ENCODE measurements at places on chromosomes 3 and 15.

GRCh38 chr3:126496894-126497850 is 20.4 kb downstream of the UROC1 start:
- DNase-seq = no peak

GRCh38 chr3:169145540-169146178 is 517.9 kb downstream of the MECOM start:
- DNase-seq = no peak

- DNase-seq = no peak
These were observed 192.7 kb downstream of the ZIC4 start for GRCh38 chr3:147213633-147214032.

DNA sequence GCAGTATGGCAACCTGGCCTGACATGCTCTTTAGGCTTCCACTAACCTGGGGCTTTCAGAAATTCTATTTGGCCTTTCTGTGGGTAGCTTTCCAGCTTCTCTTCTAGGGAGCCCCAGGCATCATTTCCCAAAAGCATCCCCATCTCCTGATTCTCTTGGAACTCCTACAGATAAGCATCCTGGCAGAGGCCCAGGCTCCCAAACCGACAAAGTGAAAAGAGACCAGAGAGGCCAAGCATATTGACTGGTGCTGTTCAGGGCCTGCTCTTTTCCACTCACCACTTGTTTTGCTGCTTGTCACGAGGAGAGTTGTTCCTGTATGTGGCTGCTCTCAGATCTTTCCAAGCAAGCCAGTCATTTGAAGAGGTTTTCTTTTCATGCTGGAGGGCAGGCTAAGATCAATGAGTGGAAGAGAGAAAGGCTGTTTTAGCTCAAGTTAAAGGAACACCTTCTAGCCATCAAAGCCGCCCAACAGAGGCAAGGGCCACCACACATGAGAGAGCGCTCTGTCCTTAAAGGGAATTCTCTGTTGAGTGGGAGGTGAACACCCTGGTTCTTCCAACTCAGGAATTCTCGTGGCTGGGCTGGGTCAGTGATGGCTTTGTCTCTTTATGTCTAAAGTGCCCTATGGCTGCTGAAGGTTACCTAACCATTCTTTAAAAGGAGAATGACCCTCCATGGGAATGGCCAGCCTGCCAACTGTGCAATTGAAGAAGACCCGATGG is 31.1 kb upstream of the NR2E3 start:
- DNase-seq = no peak

- DNase-seq = no peak
These were observed 1215.5 kb downstream of the ROBO2 start for GRCh38 chr3:78255403-78255802.

DNA sequence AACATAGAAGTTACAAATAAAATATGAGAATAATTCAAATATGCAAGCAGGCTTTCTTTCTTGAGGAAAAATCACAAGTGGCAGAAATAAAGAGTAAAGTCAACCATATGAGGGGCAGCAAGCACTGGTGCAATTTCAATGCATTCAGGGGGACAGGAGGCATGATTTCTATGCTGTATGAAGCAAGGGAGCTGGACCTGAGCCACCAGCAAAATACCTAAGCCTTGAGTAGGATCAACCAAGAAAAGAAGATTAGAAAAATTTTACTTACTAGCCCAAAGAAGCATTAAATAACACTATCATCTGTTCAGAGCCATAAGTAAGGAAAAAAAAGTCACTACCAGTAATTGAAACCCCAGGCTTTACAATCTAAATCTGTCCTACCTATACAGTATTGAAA is 6.3 kb downstream of the ADGRG7 start:
- no peak for DNase-seq

DNA sequence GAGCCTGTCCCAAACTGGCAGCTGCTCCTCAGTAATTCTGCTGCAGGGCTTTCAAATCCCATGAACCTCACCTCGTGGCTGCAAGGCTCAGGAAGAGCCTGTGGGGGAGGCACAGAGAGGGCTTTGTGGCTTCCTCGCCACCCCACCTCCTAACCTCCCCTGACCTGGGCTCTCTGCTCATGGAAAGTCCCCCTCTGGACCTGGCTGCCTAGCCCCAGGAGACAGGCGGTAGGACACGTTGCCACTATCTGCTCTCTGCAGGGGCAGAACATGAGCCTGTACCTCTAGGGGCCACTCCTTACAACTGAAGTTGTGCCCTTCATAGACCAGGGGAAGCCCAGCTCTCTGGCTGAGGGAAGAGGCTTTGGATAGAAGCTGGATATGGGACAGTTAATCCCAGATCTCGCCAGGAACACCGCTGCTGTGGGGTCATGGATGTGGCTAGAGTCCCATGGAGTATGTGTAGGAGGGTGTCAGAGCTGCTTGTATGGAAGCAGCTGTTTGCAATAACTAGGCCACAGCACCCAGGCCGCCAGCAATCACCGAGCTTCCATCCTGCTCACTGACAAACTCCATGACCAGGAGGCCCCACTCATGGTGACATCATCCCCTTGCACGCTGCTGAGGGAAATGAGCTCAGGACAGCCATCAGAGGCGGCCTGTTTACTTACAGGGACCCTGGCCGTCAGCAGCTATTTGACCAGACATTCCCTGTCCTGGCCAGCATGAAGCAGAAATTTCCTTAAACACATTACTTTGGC is 34.0 kb upstream of the CILP start:
- peak; percentile 77 for DNase-seq

DNA sequence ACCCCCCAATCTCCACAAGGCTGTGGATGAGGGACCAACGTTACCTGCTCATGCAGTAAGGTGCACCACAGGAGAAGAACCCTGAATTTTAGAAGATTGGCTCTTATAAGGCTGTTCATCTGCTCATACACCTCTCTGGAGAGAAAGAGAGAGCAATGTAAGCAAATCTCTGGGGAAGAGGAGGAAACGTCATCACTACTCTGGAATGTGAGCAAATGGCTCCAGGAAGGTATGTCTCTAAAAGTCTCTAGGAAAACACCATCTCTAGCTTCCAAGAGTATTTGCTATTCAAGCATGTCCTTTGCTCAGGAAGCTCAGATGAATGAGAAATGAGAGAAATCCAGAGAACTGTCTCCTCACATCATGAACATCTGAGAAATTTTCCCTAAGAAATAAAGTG is 235.4 kb downstream of the TBL1XR1 start:
- no peak for DNase-seq

DNA sequence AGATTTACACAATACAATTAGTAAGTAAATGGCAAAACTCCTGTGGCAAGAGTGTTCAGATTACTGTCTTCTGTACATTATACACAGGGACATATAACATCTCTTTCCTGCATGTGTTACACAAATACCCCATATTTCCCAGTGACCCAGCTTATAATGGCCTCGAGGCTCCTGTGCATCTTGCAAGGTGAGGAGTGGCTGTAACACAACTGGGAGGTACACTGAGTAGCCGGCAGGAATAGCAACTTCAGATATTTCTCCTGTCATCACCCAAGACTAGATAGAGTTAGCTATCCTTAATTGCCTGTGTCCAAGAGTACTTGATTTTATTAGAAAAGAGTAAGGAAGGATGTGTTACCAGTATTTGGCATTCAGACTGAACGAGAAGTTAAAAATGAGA is 5.6 kb downstream of the GMPS start:
- no peak for DNase-seq

GRCh38 chr15:93854088-93854487 is 377.3 kb upstream of the MCTP2 start:
- peak; percentile 59 for DNase-seq

- DNase-seq = no peak
These were observed 326.3 kb downstream of the UACA start for GRCh38 chr15:70437089-70437488.

DNA sequence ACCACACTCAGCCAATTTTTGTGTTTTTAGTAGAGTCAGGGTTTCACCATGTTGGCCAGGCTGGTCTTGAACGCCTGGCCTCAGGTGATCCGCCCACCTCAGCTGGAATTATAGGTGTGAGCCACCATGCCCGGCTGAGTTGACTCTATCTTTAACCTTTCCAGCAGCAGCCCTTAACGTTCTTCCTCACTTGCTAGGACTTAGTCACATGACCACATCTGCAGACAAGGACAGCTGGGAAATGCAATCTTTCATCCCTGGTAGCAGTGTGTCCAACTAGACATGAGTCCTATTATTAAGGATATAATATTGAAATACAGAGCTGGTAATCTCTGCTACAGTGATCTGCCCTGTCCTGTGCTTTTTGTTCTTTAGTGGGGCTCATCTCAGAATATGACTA is 18.0 kb downstream of the LCMT2 start:
- DNase-seq = no peak

GRCh38 chr3:67484085-67484484 is 170.3 kb downstream of the SUCLG2 start:
- DNase-seq = no peak

DNA sequence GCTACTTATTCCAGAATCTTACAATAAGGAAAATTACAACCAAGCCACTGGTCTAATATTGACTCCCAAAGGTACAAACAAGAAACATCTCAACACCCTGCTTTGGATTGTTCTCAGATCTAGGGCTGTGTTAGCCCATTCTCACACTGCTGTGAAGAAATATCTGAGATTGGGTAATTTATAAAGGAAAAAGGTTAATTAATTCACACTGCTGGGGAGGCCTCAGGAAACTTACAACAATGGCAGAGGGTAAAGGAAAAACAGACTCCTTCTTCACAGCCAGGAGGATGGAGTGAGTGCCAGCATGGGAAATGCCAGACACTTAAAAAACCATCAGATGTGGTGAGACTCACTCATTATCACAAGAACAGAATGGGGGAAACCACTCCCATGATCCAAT is 208.3 kb downstream of the ULK4 start:
- DNase-seq = no peak

- DNase-seq = no peak
These were observed 489.8 kb upstream of the PROK2 start for GRCh38 chr3:72274493-72275330.

- DNase-seq = peak; percentile 31
These were observed 15.9 kb upstream of the SKOR1 start for GRCh38 chr15:67809441-67809840.

GRCh38 chr15:69573815-69574475 is 121.3 kb downstream of the RPLP1 start:
- no peak for DNase-seq

DNA sequence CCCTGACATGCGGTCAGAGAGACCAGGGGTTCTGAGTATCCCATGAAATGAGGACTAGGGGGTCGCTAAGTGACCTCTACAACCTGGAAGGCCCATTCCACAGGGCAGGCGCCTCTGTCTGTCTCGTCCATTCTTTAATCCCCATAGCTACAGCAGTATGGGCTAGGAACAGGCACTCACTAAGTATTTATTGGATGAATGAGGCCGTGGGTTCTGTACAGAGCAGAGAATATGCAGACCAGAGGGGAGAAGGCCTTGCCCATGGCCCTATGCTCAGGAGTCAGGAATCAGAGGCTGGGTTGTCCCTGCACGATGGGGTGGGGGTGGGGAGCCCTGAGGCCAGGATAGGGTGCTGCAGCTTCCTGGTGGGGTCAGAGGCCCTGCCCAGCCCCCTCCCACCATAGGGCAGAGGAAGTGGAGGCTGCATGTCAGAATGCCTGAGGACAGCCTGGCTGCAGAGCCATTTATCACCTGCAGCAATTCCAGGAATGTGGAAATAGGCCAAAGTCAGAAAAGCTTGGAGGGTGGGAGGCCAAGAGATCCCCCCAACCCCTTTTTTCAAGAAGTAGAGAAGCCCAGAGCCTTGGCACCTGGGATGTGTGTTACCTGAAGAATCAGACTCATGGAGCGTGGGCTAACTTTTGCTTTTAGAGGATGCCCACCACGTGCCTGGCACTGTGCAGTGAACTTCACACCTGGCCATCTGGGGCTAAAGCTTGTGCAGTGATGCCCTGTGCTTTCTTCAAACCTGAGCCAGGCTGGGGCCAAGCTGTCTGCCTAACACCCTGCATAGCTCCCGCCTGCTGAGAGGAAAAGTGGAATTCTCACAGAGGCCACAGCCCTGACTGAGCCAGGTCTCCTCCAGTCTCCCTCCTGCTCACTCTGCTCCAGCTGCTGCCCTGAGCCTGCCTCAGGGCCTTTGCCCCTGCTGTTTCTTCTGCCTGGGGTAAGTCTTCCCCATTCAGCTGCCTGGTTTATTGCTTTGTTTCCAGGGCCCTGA is 109.4 kb downstream of the WNT7A start:
- DNase-seq = peak; percentile 98

DNA sequence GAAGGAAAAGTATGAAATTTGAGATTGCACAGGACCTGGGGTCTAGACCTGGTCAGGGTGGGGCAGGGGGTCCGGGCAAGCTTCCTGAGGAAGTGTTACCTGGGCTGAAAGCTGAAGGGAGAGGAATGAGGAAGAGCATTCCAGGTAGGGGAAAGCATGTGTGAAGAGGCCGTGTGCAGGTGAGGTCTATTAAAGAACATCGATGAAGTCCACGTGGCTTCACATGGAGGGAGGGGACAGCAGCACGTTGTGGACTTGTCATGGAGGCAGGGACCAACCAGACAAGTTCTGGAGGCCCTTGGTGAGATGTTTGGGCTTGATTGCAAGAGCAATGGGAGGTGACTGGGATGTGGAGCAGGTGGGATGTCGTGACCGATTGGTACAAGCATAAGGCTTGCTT is 47.1 kb downstream of the IDH2 start:
- DNase-seq = no peak

DNA sequence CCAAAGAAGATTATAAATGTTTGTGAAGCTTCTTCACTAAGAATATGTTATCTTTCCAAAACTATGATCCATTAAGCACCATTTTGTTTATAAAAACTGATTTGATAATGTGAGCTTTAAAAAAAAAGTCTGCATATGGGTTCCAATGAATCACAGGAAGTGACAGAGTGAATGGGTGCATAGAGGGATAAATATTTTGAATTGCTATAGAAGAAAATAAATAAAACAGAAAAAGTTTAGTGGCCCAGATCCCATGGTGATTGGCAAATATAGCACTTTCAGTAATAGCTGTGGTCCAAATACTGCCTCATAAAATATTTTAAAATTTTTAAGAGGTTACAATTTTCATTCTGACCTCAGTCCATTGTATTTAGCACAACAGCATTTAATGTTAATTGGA is 19.2 kb downstream of the CPA3 start:
- DNase-seq = no peak

- peak; percentile 61 for DNase-seq
These were observed 83.8 kb downstream of the MBNL1 start for GRCh38 chr3:152352554-152352953.

- peak; percentile 75 for DNase-seq
These were observed 408 bp downstream of the WDR82 start for GRCh38 chr3:52277972-52278509.

GRCh38 chr3:25038922-25039321 is 389.1 kb upstream of the RARB start:
- no peak for DNase-seq

GRCh38 chr3:42502429-42503250 is at the start of gene VIPR1:
Gene VIPR1 (plus strand): TSS chr3:42502643. CDS start chr3:42502736, 93 bp downstream.
- DNase-seq = peak; percentile 94

DNA sequence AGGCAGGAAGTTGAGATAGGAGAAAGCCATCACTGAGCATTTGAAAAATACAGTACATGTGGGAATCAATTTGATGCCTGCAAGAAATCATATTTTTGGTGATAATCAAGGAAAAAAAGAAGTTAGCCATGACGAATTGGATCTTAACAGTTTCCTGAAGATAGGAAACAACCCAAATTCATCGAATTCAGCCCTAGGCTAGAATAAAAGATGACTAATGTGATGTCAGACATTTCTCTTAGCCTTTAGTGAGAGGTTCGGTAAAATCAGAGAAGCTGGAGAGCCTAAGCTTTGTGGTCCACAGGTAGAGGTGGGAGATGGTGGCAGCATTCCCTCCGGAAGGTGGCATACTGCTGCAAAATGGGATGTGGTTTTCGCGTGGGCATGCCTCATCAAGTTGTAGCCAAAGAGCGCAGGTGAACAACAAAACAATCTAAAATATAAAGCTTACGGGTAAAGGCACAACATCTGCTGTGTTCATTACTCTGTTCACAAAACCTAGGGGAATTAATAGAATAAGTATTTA is 144.1 kb upstream of the ALCAM start:
- DNase-seq = no peak

GRCh38 chr15:25173241-25174028 is 218.6 kb downstream of the SNRPN start:
- DNase-seq = peak; percentile 21
